Ovary (tissue), 10 donors: ENCODE measurements at places on chromosomes 12 and 14.

DNA sequence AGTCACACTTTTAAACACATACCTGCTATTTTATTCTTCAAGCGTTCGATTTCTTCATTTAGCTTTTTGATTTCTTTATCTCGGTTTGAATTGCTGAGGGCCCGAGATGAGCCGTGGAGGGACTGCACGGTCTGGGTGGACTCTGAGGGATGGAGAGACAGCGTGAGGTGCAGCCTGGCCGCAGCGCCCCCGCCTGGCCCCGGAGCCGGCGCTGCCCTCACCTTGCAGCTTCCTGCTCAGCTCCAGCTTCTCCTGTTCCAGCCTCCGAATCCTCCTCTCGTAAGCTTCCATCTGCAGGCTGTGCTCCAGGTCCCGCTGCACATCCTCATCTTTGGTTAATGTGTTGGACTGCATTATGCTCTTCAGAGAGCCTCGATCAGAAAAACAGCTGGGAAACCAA lies 53.2 kb downstream of the AMN start:
- no peak for DNase-seq

GRCh38 chr14:91374287-91374878 lies 43.2 kb downstream of the CCDC88C start:
- no peak for DNase-seq

GRCh38 chr12:8948701-8949341 lies 624 bp downstream of the M6PR start:
- peak; percentile 12 for DNase-seq

DNA sequence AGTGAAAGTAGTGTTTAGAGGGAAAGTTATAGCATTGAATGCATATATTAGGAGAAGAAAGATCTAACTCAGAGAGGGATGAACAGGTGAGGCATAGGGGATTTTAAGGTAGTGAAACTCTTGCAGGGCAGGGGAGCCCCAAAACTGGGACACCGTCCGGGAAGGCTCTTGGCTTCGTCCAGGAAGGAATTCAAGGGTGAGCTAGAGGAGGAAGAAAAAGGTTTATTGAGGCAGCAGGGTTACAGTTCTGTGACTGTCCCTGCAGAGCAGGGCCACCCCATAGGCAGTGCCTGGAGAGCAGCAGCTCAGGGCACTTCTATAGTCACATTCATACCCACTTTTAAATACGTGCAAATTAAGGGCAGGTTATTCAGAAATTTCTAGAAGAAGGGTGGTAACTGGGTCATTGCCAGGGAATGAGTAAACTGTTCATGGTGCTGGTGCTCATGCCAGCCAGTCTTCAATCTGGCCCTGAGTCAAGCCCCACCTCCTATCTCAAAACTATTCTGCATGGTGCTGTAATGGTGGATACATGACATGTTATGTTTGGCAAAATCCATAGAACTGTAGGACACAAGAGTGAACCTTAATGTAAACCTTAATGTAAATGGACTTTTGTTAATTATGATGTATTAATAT lies 1.2 kb upstream of the OAS1 start:
- DNase-seq = no peak

DNA sequence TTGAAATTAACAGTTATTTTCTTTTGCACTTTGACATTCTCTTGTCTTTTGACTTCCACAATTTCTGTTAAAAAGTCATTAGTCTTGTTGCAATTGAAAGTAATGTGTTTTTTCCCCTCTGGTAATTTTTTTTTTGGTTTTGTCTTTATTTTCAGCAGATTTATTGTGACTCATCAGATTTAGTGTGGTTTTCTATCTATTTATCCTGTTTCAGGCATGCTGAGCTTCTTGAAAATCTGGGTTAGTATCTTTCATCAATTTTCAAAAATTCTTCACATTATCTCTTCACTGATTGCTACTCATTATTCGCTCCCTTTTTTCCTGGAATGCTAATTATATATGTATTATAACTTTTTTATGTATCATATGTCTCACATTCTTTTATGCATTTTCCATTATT lies 15.3 kb upstream of the NTF3 start:
- no peak for DNase-seq

GRCh38 chr12:8069582-8069981 lies 3.4 kb upstream of the C3AR1 start:
- no peak for DNase-seq

DNA sequence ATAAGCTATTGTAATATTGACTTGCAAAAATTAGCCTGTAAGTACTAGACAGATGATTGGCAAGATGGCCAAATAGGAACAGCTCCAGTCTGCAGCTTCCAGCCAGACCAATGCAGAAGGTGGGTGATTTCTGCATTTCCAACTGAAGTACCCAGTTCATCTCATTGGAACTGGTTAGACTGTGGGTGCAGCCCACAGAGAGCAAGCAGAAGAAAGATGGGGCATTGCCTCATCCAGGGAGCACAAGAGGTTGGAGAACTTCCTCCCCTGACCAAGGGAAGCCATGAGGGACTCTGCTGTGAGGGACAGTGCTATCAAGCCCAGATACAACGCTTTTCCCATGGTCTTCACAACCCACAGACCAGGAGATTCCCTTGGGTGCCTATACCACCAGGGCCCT lies 16.0 kb upstream of the SPATA7 start:
- no peak for DNase-seq

GRCh38 chr12:102522768-102523167 lies 42.4 kb upstream of the IGF1 start:
- DNase-seq = no peak

DNA sequence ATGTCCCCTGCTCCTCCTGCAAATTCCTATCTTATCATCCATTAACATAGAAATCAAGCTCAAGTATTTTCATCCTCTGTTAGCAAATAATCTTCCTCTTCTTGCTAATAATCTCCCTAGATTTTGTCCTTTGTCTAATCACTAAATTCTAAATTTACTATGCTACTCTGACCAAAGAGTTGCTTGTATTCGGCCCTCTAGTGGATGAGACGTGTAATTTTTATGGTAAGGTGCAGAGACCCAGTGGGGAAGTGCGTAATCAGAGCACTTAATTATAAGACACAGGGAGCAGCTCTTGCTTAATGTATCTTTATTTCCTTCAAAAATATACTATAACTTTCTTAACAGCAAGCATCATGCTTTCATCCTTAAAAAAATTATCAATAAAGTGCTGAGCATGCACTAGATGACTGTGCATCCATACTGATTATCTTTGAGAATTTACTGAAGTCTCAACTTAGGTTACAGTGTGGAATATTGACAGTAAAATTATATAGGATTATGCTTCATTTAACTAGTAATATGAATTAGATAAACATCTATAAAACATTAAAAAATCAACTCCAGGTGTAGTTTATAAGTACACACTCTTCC lies 212.6 kb downstream of the SLC16A7 start:
- no peak for DNase-seq

- no peak for DNase-seq
Observed at GRCh38 chr12:63911341-63911740, 66.8 kb downstream of the SRGAP1 start.

DNA sequence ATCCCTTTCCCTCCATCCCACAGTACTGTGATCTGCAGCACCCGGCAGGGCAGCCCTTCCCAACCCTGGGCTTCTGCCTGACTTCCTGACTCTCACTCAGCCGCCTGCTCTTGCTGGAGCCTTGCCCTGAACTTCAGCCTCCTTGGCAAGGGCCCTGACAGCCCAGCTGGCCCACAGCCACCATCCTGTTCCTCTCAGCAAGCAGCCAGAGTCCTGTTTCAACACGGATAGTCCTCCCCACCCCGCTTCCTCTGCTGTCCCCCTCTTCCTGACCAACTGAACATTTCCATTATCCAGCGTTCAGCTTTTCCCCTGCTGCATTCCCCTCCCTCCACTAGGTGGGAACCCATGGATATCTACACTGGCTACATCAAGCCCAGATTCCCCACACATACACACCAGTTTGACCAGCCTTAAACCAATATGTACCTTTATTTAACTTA lies 74.0 kb upstream of the MDM1 start:
- peak; percentile 92 for DNase-seq

DNA sequence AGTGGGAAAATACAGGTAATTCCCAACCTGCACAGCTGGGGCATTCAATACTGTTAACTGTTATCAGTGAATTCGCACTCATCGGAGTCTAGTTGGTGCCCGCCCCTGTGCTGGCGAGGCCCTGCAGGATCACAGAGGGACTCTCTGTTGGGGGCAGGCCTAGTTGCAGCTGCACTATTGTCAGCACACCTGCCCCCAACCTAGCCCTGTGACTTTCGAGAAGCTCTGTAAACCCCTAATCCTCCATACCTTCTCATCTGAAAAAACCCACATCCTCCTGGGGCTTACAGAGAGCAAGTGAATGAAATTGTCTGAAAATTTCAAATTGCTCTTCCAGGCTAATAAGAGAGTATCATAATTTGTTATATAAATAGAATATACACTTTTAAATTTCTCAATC lies 132.2 kb upstream of the NUDT4 start:
- no peak for DNase-seq

- DNase-seq = no peak
Observed at GRCh38 chr14:87203346-87203745, 789.6 kb downstream of the GALC start.
